ENCODE measurements at places on chromosomes 5 and 9. TPM values are rescaled to one million over a fixed set of nuclear protein-coding genes. Genes with fewer than 3 reads are reported as not detected.

DNA sequence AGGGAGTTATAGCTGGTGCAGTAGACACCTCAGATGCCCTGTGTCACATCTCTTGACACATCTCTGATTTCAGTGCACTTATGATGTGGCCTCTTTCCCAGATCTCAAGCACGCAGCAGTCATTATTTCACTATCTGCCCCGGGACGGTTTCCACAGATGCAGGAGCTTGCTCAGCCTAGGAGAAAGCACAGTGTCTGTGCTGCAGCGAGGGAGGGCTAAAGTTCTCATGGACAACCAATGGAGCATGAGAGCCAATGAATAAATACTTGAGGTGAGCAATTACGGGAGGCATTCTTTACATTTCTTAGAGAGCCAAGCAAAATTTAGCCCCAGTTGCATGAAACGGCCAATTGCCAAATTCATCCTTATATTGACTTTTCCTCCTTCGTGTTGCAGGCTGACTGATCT, 7.4 kb upstream of the MOB3B start:
- no peak for DNase-seq

DNA sequence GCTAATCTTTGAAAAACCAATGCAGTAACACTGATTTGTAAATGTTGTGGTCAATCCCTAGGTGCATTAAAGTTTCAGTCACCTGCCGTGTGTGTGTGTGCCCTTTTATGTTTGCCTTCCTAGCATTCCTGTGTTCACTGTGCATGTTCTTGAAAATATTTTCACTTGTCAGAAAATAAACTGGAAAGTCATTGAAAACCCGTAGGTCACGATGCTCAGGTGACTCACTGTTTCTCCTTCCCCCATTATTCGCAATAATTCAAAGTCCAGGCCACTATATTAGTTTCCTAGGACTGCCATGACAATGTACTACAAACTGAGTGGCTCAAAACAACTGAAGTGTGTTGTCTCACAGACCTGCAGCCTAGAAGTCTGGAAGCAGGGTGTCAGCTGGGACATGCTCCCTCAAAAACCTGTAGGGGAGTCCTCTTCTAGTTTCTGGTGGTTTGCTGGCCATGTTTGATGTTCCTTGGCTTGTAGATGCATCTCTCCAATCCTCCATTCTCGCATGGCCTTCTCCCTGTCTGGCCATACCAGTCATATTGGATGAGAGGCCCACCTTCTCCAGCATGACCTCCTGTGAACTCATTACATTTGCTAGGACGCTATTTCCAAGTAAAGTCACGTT, 29.3 kb downstream of the MARVELD2 start:
- DNase-seq: no peak

DNA sequence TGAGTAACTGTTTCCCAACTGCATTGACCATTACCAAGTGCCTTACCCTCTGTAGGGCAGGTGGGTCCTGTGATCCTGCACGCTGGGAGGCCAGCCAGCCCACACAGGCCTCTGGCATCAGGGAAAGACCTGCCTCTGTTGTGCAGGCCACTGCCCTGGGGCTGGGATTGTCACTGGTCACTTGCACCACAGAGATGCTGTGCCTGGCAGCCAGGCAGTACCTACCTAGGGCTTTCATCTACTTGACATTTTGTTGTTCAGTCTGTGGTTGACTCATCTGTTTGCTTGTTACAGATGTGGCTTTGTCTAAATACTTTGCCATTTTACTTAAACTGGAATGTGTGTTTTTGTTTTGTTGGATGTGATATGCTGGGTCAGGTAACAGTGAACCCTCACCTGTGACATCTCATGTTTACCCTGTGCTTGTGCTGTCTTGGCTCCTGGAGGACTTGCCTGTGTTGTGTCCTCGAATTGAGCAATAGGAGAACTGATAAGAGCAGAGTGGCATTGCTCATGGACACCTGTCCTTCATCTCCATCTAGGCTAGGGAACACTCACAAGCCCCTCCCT, 32.8 kb downstream of the SECISBP2 start:
- no peak for DNase-seq

DNA sequence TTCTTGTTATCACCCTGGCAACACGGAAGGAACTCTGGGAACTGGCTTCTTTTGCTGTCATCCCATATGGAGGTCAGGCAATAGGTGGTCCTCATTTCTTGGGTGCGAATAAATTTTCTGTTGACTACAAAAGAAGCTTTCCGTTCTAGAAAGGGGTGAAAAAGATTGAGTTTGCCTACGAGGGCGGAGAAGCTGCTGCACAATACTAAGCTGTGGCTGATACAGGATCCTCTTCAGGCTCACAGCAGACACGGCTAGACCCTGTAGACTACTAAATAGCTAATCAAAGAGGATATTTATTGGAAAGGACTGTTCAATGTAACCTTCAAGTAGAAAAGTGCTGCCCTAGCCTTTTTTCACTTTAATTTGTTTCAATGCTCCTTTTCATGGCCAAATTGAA, 58.1 kb downstream of the TJP2 start:
- DNase-seq: no peak

- DNase-seq: no peak
These were observed 193.0 kb downstream of the ERCC6L2 start for GRCh38 chr9:96068511-96068910.

GRCh38 chr9:33128570-33128969, 38.6 kb downstream of the B4GALT1 start:
- DNase-seq: no peak

GRCh38 chr5:56812110-56812509, 3.2 kb upstream of the MAP3K1 start:
- DNase-seq: no peak

DNA sequence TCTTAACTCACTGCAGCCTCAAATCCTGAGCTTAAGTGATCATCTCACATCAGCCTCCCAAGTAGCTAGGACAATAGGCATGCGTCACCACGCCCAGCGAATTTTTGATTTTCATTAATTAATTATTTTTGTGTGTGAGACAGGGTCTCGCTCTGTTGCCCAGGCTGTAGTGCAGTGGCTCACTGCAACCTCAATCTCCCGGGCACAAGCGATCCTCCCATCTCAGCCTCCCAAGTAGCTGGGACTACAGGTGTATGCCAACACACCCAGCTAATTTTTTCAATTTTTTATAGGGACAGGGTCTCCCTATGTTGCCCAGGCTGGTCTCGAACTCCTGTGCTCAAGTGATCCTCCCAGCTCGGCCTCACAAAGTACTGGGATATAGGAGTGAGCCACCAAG, 41.4 kb downstream of the UBAP1 start:
- DNase-seq: no peak

DNA sequence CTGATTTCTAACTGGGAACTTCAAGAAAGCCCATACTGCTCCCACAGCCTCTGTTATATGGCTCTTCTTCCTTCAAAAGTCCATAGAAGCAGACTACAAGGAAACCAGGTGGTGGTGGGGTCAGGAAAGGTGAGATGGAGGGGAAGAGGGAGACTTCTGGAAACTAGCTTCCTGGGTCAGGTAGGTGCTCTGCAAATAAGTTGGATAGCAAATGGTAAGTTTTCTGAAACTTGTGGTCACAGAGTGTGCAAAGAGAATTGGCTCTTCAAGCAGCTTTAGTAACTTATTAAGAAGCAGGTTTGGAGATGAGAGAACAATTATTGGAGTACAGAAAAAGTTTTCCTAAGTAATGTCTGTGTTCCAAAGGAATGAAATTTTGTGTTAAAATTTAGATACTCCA, 316.9 kb downstream of the ADGRV1 start:
- DNase-seq: no peak

GRCh38 chr5:135490245-135491037, 38.3 kb upstream of the TIFAB start:
- DNase-seq: no peak

GRCh38 chr5:89690331-89690730, 719.2 kb downstream of the CETN3 start:
- no peak for DNase-seq

DNA sequence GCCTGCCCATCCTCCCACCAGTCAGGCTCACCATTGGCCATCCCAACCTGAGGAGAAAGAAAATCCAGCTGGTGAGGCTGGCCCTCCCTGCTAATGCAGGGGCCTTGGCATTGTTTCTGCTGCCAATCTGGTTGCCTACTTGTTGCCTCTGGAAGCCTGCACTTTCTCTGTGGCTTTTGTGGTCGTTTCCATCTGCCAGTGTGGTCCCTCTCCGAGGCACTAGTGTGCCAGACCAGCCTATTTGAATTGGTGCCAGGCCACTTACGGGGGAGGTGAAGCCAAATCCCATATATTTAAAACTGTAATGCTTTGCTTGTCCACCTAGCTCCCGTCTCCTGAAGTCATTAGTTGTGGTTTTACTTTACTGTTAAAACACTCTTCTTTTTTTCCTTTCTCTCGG, 213.4 kb upstream of the ADAMTSL1 start:
- DNase-seq: no peak

DNA sequence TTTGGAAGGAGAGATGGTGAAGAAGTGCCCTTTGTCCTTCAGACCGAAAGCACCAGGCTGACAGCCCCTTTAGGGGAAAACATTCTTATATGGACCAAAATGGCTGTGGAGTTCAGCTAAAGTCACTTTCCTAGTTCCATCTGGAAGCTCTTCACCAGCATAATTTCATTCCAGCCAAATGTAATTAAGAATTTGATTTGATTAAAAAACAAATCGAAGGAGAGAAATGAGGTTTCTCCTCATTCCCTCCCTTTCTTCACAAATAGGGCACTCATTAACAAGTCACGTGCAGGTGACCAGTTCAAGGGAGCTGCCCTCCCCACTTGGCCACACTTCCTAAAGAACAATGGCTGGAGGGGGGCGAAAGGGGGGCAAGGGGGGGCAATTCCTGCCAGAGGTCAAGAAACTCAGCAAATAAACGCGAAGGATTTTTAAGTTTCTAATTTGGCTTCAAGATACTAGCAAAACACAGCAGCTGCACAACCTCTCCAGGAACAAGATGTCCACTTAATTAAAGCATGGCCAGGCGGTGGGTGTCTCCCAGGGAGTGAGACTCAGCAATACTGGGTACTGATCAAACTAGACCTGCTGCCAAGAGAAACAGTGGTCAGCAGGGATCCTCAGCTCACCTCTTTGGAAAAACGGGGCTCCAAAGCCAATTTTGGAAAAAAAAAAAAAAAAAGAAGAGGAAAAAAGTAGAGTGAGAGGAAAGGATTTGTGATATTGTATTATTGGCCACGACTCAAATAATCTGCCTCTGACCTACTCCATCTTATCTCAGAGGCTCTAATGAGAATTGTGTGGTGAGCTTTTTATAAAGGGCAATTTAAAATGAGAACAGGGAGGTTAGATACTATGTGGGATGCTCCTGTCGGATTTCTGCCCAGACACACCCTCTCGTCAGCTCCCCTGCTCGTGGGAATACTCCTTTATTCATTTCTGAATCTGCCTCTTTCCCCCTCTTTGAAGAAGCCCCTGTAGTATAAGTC, 254.3 kb downstream of the ZSWIM6 start:
- no peak for DNase-seq

DNA sequence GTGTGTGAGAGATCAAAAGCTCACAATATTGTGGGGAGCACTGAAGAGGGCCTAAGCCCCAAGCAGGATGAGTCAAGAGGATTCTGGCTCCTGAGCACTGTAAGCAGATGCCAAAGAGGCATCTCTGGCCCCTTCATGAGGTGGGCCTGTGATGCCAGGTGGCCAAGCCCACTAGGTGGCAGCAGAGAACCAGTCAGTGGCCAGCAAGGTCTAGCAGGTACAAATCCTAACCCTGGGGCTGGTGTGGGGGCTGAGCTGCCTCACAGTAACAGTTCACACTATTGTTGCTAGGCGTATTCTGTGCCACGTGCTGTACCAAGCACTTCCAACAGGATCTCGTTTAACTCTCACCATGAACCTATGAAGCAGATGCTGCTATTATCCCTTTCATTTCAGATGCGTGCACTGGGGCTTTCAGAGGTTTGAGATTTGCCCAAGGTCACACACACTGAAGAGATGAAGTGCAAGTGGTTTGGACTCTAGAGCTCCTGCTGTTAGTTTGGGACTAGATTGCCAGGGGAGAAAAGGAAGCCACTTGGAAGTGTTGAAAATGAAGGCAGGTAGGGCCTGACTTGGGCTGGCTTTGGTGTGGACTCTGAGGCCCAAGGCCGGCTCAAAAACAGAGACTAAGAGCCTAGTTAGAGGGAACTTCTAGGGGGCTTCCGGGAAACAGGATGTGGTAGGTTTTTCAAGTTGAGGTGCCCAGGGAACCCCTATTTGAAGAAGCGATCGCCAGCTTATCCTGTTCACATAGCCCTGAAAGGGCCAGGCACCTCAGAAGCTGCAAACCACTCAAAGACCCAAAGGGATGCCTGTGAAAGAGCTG, 4.4 kb upstream of the MLANA start:
- peak; percentile 65 for DNase-seq

DNA sequence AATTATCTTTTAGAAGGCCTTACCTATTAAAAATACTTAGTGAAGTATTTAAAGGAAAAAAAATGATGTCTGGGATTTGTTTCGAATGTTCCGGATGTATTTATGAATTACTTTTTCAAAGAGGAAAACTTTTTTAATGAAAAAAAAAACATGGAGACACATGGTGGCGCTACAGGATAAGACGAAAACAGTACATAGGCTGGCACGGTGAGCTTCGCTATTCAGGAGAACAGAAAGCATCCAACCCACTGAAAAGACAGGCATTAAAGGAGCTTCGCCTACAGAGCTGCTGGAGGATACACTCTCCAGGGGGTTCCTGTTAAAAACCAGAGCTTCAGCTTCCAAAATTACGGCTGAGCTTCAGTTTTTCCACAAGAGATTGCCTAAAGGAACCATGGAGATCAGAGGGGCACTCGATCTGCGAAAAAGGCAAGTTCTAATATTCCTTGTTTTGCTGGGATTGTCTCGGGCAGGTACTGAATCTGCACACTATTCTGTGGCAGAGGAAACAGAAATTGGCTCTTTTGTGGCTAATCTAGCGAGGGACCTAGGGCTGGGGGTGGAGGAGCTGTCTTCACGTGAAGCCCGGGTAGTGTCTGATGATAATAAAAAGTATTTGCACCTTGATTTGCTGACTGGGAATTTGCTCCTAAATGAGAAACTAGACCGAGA, at the start of gene PCDHB14:
Gene PCDHB14, plus strand, starts transcription at position 232 of the 672 bp plus-strand sequence. Its CDS starts 163 bp downstream, at position 395.
- DNase-seq: no peak

DNA sequence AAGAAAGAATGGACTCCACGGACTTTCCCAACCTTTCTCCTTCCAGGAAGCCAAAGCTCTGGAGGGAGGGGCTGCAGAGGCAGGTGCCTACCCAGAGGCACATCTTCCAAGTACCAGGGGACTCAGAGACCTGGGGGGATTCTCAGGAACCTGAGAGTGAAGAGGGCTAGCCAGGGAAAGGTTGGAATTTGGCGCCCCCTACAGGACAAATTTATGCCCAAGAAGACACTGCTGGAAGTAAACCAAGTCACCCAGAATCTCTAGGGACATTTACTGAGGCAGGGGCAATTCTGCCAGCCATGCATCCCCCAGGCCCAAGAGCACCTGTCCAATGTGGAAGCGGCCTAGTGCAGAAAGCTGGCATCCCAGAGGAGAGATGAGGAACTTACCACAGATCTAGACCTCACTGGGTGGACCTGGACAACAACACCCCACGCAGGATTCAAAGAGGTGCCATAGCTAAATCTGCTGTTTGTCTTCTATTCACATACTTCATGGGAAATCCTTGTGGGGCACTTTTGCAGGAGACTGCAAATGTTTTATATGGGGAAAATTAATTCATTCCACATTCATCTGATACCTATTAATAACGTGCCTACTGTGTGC, 25.9 kb upstream of the IDNK start:
- no peak for DNase-seq

- DNase-seq: no peak
These were observed 599 bp downstream of the LYRM7 start for GRCh38 chr5:131171276-131171810.

SAXO1 gene
- total RNA-seq: 0.19 TPM

PCDHA13 gene
- total RNA-seq: not detected

SEMA5A gene
- 1.3 TPM for total RNA-seq

KIF3A gene
- 15.2 TPM for total RNA-seq

GAPVD1 gene
- 54.6 TPM for total RNA-seq

AJM1 gene
- 5.1 TPM for total RNA-seq

C5orf58 gene
- not detected for total RNA-seq

ENHO gene
- not detected for total RNA-seq

LRRTM2 gene
- total RNA-seq: 0.10 TPM

Data from T-cell (primary cell).